Left renal pelvis (tissue), 4 donors: ENCODE measurements at places on chromosomes 11 and 22.

DNA sequence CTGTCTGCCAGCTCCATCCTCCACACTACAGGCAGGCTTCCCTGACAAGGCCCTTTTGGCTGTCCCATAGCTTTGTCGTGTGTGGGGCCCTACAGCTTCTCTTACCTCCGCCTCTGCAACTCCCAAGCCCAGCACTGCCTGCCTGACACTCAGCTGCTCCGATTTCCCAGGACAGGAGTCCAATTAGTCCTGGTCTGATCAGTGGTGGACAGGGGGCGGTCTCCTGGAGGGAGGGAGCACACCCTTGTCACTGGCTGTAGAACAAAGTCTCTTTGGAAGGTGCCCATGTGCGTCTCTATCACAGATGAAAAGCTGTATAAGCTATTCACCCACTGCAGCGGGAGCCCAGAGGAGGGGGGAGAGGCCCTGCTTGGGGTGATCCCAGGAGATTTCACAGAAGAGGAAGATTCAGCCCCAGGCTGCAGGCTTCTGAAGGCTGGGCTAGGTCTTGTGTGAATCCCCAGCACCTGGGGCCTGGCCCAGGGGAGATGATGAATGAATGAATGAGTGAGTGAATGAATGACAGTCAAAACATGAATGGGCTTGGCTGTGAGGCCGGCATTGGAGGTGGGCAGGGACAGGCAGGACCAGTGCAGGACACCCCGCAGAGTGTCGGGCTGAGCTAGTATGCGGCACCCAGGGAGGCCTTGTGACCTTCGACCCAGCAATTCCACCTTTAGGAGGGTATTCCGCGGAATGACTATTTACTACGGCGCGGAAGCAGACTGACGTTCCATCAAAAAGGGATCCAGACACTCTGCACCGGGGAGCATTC is 142.4 kb downstream of the CACNA1I start:
- no peak for DNase-seq

DNA sequence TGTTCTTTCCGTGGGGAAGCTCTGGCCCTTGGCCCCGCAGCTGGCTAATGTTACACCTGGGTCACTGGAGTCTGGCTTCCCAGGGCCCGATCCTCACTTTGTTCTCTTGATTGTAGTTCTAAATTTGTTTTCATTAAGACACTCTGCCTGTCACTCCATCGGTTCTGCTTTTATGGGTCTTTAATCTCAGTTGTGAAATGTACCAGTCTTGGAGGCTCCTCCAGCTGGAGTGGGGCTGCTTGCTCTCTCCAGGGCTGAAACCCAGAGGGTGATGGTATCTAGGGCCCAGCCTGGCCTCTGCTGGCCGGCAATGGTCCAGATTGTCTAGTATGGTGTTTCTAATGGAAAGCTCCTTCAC is 352.9 kb downstream of the TENM4 start:
- DNase-seq, result no peak

- DNase-seq, result no peak
These were observed 58.9 kb downstream of the SHANK2 start for GRCh38 chr11:71193431-71193830.

GRCh38 chr11:9956483-9956882 is 292.6 kb downstream of the SWAP70 start:
- no peak for DNase-seq

- no peak for DNase-seq
These were observed 138.7 kb downstream of the PGR start for GRCh38 chr11:100990931-100991330.

DNA sequence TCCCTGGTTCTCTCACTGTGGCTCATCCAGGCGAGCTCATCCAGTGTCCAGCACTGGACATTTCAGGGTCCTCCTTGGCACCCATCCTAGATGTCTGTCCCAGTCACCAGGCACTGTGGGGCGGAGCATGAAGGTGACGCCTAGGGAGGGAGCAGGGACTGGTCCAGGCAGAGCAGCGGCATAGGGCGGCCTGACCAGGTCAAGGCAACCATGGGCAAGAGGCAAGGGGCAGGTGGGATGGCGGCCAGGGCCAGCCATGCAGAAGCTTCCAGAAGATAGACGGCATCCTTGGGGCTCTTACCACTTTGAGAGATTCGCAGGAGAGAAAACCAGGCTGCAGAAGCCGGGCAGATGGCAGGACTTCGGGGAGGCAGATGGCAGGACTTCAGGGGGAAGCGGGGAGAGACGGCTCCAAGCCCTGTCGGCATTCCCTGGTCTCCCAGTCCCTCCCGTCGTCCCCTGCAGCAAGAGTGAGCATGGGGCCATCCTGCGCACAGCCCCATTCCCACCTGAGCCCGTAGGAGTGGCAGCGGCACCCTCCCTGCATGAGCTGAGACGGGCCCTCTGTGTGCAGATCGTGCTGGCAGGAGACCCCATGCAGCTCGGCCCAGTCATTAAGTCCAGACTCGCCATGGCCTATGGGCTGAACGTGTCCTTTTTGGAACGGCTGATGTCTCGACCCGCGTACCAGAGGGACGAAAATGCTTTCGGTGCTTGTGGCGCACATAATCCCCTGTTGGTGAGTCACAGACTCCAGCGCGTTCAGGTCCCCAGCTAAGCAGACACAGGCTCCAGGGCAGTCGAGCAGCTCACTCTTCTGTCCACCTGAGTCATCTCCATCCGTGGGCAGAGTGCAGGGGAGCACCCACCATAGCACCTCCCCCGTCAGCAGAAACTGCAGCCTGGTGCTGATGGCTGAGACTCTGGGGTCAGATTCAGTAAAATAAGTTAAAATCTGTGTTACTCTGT is 20.1 kb upstream of the PANX2 start:
- DNase-seq, result no peak

GRCh38 chr11:69377953-69378302 is 84.0 kb downstream of the MYEOV start:
- DNase-seq, result no peak

GRCh38 chr11:101748572-101749344 is 165.0 kb upstream of the TRPC6 start:
- no peak for DNase-seq

DNA sequence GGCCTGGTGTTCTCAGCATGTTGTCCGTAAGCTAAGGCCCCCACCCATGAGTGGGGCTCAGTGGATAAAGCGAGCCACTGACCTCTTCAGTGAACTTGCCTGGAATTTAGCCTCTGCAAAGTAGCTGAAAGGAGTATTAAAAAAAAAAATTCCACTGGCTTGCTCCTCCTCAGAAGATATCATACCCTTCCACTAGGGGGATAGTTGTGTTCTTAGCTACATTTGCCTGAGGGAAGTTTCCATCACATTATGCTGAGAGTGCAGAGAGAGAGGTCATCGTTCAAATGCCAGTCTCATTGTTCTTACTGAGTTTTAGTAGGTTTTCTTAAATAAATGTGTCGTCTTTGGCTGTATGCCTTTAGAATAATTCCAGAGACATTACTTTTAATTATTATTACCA is 879.7 kb downstream of the JRKL start:
- no peak for DNase-seq

DNA sequence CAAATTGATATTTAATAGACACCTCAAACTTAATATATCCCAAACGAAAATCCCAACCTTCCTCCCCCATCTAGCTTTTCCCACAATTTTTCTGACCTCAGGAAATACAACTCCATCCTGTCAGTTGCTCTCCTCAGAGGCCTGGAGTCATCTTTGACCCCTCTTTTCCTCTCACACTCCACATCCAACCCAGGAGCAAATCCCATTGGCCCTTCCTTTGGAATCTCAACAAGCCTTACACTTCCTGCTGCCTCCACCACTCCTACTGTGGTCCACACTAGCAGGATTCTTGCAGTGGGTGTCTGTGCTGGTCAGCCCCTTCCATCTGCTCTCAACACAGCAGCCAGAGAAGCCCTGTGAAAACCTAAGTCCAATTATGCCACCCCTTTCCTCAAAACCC is 39.3 kb upstream of the RFPL3 start:
- DNase-seq, result no peak

DNA sequence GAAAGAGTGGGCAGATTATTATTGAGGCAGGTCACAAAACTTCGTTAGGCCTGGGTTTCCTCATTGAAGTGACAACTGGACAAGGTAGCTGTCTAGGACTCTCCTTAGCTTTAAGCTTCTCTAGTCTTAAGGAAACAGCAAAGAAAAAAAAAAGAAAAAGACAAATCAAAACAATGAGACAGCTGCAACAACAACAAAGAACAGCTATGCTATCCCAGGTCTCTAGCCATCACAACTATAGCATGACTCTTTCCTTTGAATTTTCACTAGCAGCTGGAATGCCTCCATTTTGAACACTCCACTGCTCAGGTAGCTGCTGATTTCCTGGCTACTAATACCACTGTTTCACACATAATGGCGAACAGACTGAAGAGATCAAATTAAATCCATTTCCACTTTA is 302.4 kb upstream of the SORL1-AS1 start:
- DNase-seq, result no peak

GRCh38 chr11:104898685-104899013 is 389 bp upstream of the CASP12 start:
- DNase-seq, result no peak
